ENCODE measurements at places on chromosomes 7 and 10. TPM values are rescaled to one million over a fixed set of nuclear protein-coding genes. Genes with fewer than 3 reads are reported as not detected.

The PHKG1 gene
- 0.35 TPM for total RNA-seq

The CHAT gene
- not detected for total RNA-seq

The POP7 gene
- 85.5 TPM for total RNA-seq

The EN2 gene
- total RNA-seq = not detected

The FLNC gene
- total RNA-seq = 0.61 TPM

The IFIT3 gene
- 54.8 TPM for total RNA-seq

The TEX36 gene
- total RNA-seq = not detected

The THAP5 gene
- total RNA-seq = 21.6 TPM

The ACTA2 gene
- total RNA-seq = 10.3 TPM

The VPS37D gene
- 2.1 TPM for total RNA-seq

The DKK1 gene
- total RNA-seq = 228 TPM

The ASB10 gene
- not detected for total RNA-seq

The GDF2 gene
- total RNA-seq = not detected

The AKR1C2 gene
- 8.6 TPM for total RNA-seq

The NPC1L1 gene
- total RNA-seq = not detected

The TFPI2 gene
- 21.8 TPM for total RNA-seq

The UCN3 gene
- not detected for total RNA-seq

The FEZF1 gene
- total RNA-seq = not detected

The INHBA gene
- 117 TPM for total RNA-seq

The SLC29A4 gene
- total RNA-seq = 0.46 TPM

The WEE2 gene
- not detected for total RNA-seq

The NFKB2 gene
- 35.5 TPM for total RNA-seq

The PODXL gene
- total RNA-seq = 0.53 TPM

The CYP3A4 gene
- total RNA-seq = not detected

The INA gene
- 1.5 TPM for total RNA-seq

The EPDR1 gene
- total RNA-seq = not detected

The CYP2C8 gene
- total RNA-seq = 0.07 TPM
